ENCODE measurements at places on chromosomes 3 and 15.

DNA sequence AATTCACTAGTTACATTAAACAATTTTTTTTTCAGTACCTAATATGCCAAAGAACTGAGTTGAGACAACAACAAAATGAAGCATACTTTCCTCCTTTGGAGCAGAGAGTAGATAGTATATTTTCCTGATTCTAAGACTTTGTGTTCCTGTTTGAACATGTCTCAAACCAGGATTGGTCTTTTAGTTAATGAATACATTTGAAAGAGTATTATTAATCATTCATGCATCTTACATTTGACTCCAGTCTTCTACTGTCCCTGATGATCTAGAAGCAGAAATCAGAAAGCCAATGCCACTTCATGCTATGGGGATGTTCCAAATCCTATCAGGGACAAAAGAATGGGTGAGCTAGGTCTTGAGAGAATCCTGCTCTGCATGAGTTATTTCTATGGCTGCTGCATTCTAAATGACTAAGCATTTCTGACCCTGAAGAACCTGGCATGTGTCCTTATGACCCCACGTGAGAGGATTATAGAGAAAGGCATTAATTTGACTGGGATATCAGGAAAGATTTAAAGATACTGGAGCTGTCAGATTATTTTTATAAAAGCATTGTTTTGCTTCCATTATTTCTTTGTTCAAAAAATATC is 32.9 kb upstream of the MBNL1 start:
- H3K27ac ChIP-seq = no peak overlapping the region
- H3K36me3 ChIP-seq = no peaks in the 10 kb centered on the region
- peaks cover 68% of the 10 kb centered on the region for H3K4me1 ChIP-seq
- H3K27me3 ChIP-seq = no peaks in the 10 kb centered on the region

GRCh38 chr3:60594025-60594424 is 657.2 kb downstream of the FHIT start:
- peaks cover 6% of the 10 kb centered on the region for H3K27me3 ChIP-seq
- DNase-seq = no peak
- H3K36me3 ChIP-seq = no peaks in the 10 kb centered on the region
- no peak overlapping the region for H3K27ac ChIP-seq
- no peak overlapping the region for H3K4me3 ChIP-seq

DNA sequence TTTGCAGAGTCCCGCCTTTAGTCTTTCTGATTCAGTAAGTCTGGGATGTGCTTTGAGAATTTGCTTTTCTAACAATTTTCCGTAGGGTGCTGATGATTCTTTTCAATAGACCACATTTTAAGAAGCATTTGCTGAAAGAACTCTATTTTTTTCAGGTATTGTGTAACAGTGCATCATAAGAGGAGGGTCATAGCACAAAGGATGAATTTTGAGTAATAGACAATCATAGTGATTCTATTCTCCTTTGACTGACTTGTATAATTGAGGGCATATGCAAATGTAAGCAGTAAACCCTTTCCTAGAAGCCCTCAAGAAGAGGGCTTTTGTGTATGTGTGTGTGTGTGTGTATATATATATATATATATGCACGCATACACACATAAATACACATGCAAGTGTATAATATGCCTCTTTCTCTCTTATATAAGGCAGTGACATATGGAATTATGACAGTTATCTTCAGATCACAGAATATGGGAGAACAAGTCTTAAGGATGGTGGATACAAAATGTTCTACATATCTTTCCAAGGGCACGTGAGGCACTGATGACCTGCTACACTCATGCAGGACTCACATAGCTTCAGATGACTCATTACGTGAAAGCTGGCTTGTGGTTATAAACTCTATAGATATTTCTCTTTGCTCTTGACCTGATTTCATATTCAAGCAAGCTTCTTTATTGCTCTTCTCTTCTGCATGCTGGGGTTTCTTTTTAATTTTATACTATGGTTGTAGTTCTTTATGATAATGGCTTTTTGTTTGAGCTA is 6.5 kb upstream of the PLSCR1 start:
- no peak overlapping the region for H3K27ac ChIP-seq
- no peaks in the 10 kb centered on the region for H3K27me3 ChIP-seq
- no peak for DNase-seq

DNA sequence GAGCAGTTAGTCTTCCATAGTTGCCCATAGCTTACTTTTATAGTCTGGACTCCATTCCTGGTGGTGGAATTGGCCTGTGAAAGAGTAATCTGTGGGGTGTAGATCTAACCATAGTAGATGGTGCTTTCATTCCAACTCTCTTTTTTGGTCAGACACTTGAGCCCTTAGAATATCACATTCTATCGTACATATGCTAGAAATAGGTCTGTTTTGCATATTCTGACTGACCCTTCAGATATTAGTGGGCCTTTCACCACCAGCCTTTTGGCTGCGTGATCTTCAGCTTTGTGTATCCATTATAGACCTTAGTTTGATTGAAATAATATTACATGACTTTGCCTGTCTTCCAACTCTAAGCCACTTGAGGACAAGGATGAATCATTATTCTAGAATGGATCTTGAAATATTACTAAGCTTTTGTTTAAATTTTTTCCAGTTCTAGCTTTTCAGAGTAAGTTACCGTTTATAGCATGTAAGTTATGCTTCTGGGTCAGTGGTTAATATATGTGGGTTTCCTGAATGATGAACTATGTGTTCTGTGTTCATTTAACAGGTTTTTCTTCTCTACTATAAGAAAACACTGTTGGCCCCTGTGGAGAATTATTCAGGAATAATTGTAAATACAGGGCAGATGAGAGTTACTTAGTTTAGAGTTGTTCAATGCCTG is 8.7 kb downstream of the RAB7A start:
- H3K4me3 ChIP-seq = no peak overlapping the region
- H3K27me3 ChIP-seq = no peaks in the 10 kb centered on the region
- peaks cover 74% of the 10 kb centered on the region for H3K4me1 ChIP-seq
- H3K36me3 ChIP-seq = peaks cover 35% of the 10 kb centered on the region
- no peak for DNase-seq

DNA sequence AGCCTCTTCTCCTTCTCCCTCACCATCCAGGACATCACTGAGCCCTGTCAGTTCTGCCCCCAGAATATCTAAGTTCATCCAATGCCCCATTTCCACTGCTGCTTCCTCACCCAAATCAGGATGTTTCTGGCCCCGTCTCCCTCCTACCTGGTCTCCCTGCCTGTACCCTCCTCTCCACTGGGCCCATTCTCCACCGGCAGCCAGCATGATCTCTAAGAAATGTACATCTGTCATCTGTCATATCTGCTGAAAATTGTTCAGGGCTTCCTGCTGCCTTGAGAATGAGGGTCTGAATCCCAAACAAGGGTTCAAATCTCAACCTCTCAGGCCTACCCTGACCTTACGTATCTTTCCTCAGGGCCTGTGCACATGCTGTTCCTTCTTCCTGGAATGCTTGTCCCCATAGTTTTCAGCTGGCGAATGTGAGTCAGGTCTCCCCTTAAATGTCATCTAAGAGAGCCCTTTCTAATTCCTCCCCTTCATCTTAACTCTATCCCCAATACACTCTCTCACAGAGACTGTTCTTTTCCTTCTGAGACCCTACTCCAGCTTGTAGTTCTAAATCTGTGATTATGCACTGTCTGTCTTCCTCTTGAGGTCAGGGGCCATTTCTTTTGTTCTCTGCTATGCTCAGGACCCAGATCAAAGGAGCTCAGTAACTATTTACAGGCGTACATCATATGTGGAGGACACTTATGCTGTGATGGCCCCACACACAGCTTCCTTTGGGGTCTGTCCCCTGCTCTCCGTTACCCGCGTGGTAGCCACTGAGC is 40.8 kb downstream of the SMAD3 start:
- H3K27me3 ChIP-seq = no peaks in the 10 kb centered on the region
- peak overlapping the region; percentile 61 for H3K27ac ChIP-seq
- H3K36me3 ChIP-seq = peaks cover 32% of the 10 kb centered on the region
- no peaks in the 10 kb centered on the region for H3K4me1 ChIP-seq

GRCh38 chr3:109070211-109070610 is 47.7 kb downstream of the MORC1 start:
- H3K36me3 ChIP-seq = no peaks in the 10 kb centered on the region
- no peak overlapping the region for H3K27ac ChIP-seq
- H3K4me1 ChIP-seq = peaks cover 11% of the 10 kb centered on the region

- peaks cover 2% of the 10 kb centered on the region for H3K27me3 ChIP-seq
- no peaks in the 10 kb centered on the region for H3K36me3 ChIP-seq
- H3K27ac ChIP-seq = no peak overlapping the region
- DNase-seq = no peak
Observed at GRCh38 chr3:171932153-171932611, 89.0 kb downstream of the TMEM212 start.

DNA sequence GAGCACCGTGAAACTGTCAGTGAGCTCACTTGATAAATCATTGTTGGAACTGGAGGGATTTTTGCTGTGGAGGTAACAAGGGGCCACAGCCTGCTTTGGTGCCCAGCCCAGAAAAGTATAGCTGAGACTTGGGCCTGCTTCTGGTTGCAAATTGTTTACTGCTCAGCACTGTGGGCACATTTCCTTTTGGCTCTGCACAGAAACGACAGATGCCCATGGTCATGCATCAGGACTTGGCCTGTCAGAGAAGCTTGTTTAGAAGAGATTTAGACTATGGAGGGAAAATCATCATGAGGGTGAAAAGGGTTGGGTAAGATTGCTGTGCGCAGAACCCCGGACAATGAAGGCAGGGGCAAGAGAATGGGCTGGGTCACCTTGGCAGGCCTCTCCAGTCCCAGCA is 286.1 kb upstream of the CTNNB1 start:
- no peak for DNase-seq
- no peak overlapping the region for H3K4me3 ChIP-seq
- H3K4me1 ChIP-seq = no peaks in the 10 kb centered on the region
- no peak overlapping the region for H3K27ac ChIP-seq
- H3K27me3 ChIP-seq = peaks cover 2% of the 10 kb centered on the region

- no peaks in the 10 kb centered on the region for H3K4me1 ChIP-seq
- DNase-seq = no peak
- no peak overlapping the region for H3K4me3 ChIP-seq
- peaks cover 38% of the 10 kb centered on the region for H3K27me3 ChIP-seq
Observed at GRCh38 chr3:126395846-126396513, 1.3 kb downstream of the CFAP100 start.

DNA sequence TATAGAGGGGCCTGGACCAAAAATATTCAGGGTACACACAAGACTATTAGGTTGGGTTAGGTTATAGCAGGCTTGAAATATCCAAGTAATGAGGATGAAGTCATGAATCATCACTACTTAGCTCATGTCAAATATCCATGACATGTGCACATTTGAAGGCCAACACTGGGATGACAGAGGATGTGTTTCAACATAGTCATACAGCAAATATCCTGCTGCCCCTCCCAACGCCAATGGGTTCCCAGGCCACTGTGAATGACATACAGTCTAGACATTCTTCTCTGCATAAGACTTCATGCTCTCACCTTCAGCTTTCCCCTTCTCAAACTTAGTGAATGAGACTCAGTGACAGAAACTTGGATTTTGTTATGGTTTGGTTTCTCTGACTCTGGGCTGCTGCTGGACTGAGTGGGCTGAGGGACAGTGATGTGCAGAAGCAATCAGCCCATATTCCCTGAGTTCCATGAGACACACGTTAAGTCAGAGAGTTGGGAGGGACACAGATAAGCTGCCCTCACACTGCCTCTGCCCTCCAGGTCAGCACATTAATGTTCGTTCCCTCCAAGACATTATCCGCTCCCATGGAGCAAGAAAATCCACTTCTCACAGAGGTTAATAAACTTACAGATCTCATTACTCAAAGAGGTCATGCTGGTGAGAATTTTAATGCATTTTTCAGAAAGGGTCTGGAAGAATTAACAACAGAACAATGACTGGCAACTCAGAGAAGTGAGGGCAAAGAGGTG is 15.4 kb downstream of the HOMER2 start:
- no peak overlapping the region for H3K27ac ChIP-seq
- no peak for DNase-seq
- no peaks in the 10 kb centered on the region for H3K36me3 ChIP-seq
- H3K4me1 ChIP-seq = no peaks in the 10 kb centered on the region

GRCh38 chr15:55240125-55240760 is 43.5 kb upstream of the RSL24D1 start:
- DNase-seq = no peak
- H3K4me1 ChIP-seq = peaks cover 2% of the 10 kb centered on the region
- no peak overlapping the region for H3K4me3 ChIP-seq
- H3K27me3 ChIP-seq = no peaks in the 10 kb centered on the region
- no peak overlapping the region for H3K27ac ChIP-seq

GRCh38 chr15:56619887-56620286 is 113.4 kb downstream of the ZNF280D start:
- H3K27ac ChIP-seq = no peak overlapping the region
- no peak overlapping the region for H3K4me3 ChIP-seq
- peaks cover 2% of the 10 kb centered on the region for H3K27me3 ChIP-seq

GRCh38 chr3:160081958-160082533 is 93.4 kb downstream of the IL12A start:
- DNase-seq = no peak
- no peak overlapping the region for H3K27ac ChIP-seq
- H3K4me1 ChIP-seq = no peaks in the 10 kb centered on the region
- H3K27me3 ChIP-seq = no peaks in the 10 kb centered on the region
- no peak overlapping the region for H3K4me3 ChIP-seq

- no peak overlapping the region for H3K27ac ChIP-seq
- no peak for DNase-seq
- peaks cover 4% of the 10 kb centered on the region for H3K27me3 ChIP-seq
- H3K36me3 ChIP-seq = no peaks in the 10 kb centered on the region
- no peaks in the 10 kb centered on the region for H3K4me1 ChIP-seq
Observed at GRCh38 chr15:39016706-39017105, 452.1 kb upstream of the RASGRP1 start.

DNA sequence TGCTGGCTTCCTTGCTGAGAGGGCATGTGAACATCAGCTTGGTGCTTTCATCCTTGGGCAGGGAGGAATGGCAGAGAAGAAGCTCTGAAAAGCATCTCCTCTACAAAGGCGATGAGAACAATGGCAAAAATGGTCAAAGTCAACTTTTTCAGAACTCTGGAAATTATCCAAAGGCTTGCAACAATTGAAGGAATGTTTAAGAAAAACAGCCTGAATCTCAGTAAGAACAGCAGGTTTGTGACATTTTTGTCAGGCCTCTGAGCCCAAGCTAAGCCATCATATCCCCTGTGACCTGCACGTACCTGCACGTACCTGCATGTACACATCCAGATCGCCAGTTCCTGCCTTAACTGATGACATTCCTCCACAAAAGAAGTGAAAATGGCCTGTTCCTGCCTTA is 51.8 kb downstream of the ONECUT1 start:
- no peak overlapping the region for H3K27ac ChIP-seq
- H3K36me3 ChIP-seq = no peaks in the 10 kb centered on the region
- no peak for DNase-seq
- no peaks in the 10 kb centered on the region for H3K27me3 ChIP-seq
- H3K4me1 ChIP-seq = peaks cover 8% of the 10 kb centered on the region

- no peak for DNase-seq
- H3K4me3 ChIP-seq = peak within 1 kb of the TSS; percentile 55
- H3K36me3 ChIP-seq = no peaks in the 10 kb centered on the region
- H3K4me1 ChIP-seq = peaks cover 5% of the 10 kb centered on the region
Observed at GRCh38 chr15:69298697-69299441, at the start of gene PAQR5. PAQR5 (plus strand) TSS chr15:69298912; CDS start chr15:69360081, 61,169 bp downstream.

GRCh38 chr3:195447201-195447600 is 4.4 kb upstream of the ACAP2 start:
- DNase-seq = no peak
- H3K4me1 ChIP-seq = peaks cover 11% of the 10 kb centered on the region
- H3K27me3 ChIP-seq = no peaks in the 10 kb centered on the region
